ENCODE measurements at places on chromosomes 7 and 10.

GRCh38 chr10:43655311-43655710 lies 6.6 kb upstream of the ZNF32 start:
- DNase-seq: no peak

DNA sequence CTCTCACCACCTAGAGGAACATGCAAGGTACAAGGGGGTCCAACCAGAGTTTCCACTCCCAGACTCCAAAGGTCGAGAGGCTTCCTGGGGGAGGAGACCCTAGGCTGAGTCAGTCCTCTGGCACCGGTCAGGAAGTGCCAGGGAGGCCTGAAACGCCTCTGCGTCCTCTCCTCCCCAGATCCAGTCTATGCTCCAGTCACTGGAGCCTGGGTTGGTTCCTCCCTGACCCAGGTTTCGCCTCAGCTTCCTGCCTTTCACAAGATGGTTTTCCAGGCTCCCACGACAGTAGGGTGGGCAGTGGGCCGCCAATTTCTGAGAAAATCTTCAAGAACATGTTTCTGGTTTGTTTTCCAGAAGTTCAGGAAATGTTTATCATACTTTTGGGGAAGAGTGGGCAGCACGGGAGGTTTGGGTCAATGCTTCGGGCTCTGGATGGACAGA lies 30.0 kb downstream of the DUSP5 start:
- DNase-seq: no peak

DNA sequence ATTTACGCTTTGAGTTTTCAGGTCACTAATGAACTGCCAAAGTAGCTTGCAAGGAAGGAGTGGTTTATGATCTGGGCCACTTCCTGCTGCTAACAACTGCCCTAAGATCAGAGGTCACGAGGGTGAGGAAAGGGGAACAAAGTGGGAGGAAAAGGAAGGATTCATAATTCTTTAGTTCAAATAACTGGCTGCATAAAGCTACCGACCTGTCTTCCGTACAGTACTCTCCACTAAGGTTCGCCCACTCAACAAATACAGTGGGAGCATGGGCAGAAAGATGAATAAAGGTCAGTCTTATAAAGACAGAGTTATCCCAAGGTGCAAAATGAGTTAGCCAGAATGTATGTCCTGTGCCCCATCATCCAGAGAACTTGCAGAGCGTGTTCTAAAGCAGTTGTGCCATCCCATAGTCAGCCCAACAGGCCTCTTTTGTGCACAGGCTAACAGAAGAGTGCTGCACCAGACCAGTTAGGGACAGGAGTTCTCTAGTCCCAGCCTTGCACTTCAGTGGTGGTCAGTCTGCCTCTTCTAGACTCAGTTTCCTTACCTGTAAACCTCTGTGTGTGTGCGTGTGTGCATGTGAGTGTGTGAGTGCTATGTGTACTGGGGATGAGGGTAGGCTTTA lies 65.9 kb downstream of the CREB3L2 start:
- DNase-seq: no peak

DNA sequence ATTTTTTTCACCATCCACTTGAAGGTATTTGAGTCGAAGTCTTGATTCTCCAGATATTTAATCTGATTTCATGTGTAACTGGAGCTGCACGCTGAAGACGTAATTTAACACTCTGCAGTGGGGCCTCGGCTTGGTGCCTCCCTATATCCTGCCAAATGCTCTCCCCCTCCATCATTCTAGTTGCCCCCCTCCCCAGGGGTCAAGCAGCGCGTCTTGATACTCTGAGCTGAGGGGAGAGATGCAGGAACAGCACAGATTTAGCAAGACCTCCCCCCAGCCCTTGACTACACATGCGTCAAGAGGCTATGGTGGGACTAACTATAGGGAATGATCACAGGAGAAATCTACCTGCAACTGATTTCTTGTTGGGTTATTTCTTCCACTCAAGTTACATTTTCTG lies 85.8 kb downstream of the PRPF18 start:
- DNase-seq: no peak

DNA sequence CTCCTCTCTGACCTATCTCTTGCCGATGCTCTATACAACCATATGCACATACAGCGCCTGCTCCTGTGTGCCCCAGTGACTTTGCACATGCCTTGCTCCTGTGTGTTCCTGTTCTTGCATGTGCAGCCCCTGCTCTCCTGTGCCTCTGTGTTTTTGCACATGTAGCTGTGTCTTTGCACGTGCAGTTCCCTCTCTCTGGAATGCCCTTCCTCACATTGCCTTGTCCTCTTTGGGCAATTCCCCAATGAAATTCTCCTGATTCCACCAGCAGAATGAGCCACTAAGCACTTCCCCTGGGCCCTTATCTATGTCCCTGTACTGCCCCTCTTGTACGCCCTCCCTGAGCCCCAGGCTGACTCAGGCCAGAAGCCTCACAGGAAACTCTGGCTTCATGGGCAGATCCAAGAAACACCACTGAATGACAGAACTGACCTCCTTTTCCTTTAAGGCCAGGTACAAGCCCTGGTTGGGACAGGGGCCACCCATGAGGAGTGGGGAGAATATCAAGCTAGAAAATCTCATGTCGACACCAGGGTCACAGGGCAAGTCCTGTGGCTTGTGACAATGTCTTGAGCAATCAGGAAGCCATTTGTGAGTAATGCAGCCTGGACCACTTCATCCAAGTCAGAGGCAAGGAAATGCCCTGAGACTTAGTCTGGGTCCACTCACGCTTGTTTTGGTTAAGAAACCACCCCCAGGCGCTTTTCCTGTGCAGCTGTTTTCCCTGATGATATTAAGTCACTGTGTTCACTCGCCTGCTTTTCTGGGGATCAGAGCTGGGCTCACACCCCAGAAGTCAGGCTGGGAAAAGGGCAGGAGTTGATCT lies 1.9 kb upstream of the ARHGAP22 start:
- no peak for DNase-seq

DNA sequence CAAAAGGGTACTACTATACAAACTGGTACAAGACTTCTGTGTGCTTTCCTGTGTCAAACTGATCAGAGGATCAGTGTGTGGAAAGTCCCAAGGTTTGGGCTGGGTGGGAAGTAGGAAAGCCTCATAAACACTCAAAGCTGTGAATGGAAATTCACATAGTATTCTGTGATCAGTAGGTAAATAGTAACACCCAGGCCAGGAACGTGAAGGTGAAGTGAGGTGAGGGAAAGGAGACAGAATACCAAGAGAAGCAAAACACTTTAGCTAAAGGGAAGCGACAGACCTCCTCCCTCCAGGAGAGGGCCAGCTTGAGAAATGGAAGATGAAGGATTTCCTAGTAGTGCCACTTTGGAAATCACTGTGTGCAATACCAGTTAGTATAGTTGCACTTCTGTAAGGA lies 451.9 kb downstream of the KCNMA1 start:
- DNase-seq: no peak

DNA sequence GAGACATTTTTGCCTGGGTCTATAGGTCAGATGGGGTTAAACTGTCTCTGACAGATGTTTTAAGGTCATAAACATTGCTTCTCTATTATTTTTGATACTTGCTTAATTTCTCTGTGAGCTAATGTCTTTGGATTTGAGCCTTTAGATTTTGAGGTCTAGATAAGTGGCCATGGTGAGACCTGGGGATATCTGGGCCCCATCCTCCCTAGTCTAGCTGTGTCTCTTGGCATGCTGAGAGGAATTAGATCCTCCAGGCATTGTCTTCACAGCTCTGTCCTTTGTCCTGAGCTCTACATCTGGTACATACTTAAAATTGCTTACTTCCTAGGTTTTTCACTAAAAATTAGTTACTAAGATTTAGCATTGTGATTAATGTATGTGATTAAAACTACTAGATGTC lies 265.0 kb upstream of the NPSR1 start:
- DNase-seq: no peak

Measured in GM12892 (cell line).